ENCODE measurements at places on chromosomes 3 and 15.

DNA sequence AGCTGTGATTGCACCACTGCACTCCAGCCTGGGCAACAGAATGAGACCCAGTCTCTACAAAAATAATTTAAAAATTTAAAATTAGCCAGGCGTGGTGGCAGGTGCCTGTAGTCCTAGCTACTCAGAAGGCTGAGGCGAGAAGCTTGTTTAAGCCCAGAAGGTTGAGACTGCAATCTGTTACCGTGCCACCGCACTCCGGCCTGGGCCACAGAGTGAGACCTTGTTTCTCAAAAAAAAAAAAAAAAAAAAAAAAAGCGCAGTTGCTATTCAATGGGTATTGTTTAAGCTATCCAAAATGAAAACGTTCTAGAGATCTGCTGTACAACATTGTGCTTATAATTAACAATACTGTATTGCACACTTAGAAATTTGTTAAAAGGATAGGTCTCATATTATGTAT lies 24.0 kb downstream of the ZNF148 start:
- DNase-seq, result no peak

DNA sequence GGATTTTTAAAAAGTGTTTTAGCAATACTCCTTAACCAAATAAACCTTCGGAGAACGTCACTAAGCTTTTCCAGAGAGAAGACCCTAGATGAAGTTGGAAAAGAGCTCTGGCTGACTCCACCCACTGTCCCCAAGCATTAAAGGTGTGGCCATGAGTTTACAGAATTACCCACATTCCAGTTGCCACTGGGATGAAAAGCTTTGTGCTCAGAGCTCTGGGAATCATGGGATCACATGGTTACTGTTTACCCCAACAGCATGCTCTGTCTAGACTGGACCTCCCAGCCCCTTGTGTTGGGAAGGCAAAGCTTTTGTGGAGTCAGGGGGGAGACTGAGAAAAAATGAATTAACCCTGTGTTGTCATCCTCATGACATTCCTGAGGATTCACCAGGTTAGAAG lies 55.3 kb downstream of the CCK start:
- DNase-seq, result no peak

GRCh38 chr15:43208052-43209002 lies 12.5 kb downstream of the EPB42 start:
- DNase-seq, result no peak

DNA sequence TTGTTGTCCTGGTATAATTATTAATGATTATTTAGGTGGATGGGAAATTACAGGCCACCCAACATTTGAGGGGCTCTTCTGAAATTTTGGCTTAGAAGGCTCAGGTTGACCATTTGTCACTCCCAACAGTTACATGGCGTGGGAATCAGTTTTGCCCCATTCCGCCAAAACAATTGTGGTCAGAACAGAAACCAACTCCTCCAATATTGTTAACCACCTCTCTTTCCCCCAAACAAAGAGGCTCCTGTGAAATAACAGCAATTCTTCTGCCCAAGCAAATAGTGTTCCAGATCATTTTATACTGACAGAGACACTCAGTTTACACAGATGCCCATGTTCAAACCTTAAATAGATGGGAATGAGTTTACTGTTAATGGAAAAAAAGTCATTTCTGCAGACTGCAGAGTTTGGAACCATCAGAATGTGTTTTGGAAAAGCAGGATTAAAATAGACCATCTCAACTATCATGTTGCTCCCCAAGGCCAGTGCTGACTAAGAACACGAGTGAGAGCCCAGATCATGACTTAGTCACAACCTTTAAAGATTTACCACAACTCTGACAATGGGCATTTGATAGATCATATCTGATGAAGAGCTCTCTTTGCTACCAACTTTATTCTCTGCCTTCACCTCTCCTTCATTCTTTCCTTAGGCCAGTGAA lies 102.1 kb downstream of the DUT start:
- no peak for DNase-seq

- no peak for DNase-seq
These were observed 458 bp downstream of the MCF2L2 start for GRCh38 chr3:183427876-183428446.

DNA sequence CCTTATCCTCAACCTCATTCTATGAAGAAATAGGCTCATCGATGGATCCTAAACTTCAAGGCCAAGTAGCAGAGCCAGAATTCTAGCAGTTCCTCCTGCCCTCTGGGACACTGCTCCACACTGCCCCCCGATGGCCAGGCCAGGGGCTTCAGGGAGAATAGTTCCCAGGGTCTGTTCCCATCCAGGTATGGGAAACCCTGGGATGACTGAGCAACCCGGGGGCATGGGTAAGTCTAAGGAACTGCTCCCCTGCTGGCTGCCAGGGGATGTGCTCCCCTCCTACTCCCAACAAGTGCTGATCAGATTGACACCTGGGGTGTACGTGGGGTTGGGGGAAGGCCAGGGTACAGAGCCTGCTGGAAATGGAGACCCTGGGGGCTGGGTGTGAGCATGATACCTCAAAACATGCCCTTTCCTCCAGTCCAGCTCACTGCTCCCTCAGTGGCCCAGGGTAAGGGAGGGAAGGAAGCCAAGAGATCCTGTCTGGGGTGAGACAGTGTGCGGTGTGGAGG lies 7.6 kb downstream of the ULK3 start:
- DNase-seq, result no peak

GRCh38 chr15:41490355-41490754 lies 3.3 kb upstream of the ITPKA start:
- DNase-seq, result peak; percentile 85

- DNase-seq, result peak; percentile 87
These were observed 70.5 kb upstream of the LIPC start for GRCh38 chr15:58361273-58361759.

DNA sequence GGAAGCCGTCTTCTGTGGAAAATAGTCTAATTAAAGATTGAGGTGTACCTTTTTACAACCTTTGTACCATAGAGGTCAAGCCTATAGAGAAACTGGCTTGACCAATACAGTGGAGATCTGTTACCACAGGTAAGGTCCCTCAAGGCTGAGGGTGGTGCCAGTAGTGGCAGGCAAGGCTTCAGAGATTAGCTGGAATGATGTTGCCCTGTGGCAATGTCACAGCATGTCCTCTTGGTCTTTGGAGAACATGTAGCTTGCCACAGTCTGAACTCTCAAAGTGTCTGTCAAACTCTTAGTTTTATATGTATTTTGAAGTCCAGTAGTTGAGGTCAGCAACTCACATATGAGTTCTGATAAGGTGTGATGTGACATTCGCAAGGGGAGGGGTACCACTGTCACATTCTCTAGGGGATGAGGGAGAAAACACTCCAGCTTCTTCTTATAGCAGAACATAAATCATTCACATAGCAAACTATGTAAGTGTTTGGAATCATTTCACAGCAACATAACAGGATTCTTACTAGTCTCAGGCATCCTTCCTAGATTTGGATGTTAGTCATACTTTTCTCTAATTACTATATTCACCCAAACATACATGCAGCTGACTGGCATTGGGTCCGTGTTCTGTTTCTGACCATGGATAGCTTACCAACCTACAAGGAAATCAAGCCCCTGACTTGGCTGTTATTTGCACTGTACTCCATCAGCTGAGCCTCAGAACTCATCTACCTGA lies 173.6 kb downstream of the UBE2E2 start:
- DNase-seq, result no peak

DNA sequence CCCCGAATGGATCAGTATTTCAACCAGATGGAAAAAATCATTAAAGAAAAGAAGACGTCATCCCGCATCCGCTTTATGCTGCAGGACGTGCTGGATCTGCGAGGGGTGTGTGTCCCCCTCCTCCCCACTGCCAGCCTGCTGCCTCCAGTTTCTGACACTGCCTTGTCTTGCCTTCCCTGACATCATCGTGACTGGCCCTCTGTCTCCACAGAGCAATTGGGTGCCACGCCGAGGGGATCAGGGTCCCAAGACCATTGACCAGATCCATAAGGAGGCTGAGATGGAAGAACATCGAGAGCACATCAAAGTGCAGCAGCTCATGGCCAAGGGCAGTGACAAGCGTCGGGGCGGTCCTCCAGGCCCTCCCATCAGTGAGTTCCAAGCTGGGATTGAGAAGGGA lies 10.9 kb downstream of the EIF4G1 start:
- DNase-seq, result no peak

- no peak for DNase-seq
These were observed 90.6 kb upstream of the MYZAP start for GRCh38 chr15:57500979-57501576.

GRCh38 chr3:9731206-9732079 lies at the start of gene BRPF1:
TSS of gene BRPF1 (plus strand) at chr3:9731735. CDS start at chr3:9734141, 2,406 bp downstream.
- DNase-seq, result peak; percentile 92

DNA sequence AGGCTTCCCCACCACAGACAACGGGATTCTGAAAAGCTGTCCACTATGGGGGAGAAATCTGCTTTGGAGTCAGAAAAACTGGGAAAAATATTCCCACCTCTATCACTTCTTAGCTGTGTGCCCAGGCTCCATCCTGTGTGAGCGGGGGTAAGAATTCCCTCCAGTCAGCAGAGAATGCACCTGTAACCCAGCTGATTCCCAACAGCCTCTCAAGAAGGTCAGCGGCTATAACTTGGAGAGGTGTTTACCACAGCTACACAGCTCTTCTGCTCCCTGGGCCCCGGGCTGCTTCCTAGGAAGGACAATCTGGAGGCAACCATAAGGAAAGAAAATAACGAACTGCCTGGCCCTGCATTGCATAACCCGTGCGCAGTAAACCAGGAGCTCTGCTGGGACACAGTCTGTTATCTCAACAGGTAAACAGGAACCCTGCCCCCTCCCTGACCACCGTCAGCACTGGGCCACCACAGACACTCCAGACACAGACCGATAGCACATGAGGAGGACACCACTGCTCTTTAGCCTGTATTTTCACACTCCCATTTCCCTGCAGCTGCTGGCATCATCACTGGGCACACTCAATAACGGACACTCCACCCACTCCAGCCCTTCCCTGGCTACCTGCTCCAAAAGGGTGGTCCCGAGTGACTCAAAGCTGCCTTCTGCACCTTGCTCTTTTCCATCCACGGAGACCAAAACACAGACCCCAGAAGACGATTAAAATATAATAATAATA lies 2.1 kb downstream of the RAB43 start:
- DNase-seq, result no peak

GRCh38 chr3:78268716-78269668 lies 1229.1 kb downstream of the ROBO2 start:
- DNase-seq, result no peak

DNA sequence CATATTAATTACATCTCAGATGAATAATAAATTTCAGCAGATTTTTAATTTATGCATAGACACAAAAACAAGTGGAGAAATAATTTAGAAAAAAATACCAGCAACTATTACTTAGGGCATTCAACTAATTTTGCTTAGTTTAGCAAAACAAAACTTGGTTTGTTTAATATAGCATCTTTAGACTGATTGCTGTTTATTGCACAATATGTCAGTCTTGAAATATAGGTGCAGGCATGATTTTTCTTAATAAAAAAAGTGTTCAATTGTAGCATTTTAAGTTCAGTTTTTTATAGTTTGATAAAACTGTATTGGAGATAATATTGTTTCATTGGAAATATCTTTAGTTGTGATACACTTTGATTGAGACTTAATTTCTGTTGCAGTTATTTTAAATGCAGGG lies 161.2 kb upstream of the KCNH8 start:
- DNase-seq, result no peak

- no peak for DNase-seq
These were observed 771.6 kb upstream of the NR2F2 start for GRCh38 chr15:95558916-95559315.

DNA sequence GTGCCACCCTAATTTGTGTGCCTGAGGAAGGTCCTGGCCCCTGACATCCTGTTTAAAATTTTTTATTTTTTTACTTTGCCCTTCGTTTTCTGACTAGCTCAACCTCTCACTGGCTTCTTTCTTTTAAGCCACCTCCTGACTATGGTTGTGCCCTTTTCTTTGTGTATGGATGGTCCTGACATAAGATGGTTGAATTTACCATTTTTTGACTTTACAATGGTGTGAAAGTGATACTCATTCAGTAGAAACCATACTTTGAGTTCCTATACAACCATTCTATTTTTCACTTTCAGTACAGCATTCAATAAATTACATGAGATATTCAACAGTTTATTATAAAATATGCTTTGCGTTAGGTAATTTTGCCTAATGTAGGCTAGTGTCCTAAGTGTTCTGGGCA lies 74.3 kb upstream of the PTX3 start:
- no peak for DNase-seq

- no peak for DNase-seq
These were observed 494.2 kb upstream of the AGTR1 start for GRCh38 chr3:148203297-148204010.

- DNase-seq, result no peak
These were observed 39.3 kb upstream of the GATA2 start for GRCh38 chr3:128532012-128532983.

DNA sequence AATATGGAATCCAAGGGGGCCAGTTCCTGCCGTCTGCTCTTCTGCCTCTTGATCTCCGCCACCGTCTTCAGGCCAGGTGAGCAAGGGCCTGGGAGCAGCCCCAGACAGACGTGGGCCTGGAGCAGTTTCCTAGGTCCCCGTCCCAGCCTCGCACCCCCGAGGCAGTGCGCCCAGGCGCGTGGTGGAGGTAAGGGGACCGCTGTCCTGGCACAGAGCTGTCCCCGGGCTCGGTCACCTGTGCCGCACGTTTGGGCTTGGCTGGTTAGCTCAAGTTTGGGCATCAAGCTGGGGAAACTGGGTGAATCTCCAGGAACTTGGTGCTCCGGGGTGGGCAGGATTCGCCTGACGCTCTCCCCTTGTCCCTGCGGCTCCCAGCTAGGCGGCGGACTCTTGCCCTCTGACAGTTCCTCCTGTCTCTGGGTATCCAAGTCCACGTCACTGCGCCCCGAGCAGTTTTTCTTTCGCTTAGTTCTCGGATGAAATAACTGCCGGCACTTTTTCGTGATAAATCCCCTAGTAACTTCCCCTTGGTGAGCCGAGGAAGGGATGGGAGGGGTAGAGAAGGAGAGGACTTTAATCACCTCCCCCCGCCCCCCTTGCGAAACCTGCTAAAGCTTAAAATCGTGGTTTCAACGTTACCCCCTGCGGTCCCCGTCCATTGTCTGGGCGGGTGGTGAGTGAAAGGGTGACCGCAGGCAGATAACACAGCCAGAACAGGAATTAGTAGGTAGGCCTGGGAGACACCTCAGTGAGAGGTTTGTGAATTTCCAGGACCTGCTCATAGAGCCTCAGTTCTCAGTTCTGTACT lies 901 bp downstream of the ALCAM start:
- no peak for DNase-seq

DNA sequence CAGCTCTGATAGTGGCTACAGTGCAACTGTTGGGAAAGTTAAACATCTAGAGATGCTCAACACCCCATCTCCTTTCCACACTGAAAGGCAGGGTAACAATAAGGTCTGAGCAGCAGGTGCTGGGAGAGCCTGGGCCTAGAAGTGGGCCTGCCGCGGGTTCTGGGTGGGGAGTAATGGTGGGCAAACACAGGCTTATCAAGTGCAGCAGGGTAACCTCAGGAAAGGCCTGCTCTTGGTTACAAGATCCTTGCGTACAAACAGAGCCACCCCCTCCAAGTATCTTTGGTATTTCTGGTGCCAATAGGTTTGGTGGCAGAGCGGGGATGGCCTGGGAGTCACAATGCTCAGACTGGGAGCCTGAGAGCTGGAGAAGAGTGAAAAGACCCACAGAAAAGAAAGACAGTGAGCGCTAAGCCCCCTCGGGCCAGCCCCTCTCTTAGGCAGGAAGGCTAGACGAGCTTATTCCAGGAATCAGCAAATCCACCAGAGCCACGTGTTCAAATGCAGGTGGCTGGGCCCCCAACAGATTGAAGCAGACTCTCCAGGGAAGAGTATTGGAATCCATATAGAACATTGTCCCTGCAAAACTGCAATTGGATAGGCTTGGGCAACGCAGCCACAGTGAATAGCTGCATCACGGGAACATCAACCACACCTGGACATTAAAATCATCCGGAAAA lies 2.7 kb downstream of the IQSEC1 start:
- no peak for DNase-seq

Measured in AG04449 (cell line).